ENCODE measurements at places on chromosomes 16 and 17.
A peak's percentile ranks its signal among the peaks of the same experiment; 100 is the strongest.

GRCh38 chr17:83193336-83194185 is 114.2 kb downstream of the METRNL start:
- no peak for DNase-seq

- no peak for DNase-seq
Measured at GRCh38 chr16:17155485-17155884, 315.3 kb downstream of the XYLT1 start.

- peak; percentile 27 for DNase-seq
Measured at GRCh38 chr16:5033256-5034166, at the start of gene NAGPA. NAGPA (minus strand) TSS chr16:5033935; CDS start chr16:5033914, 21 bp downstream.

- DNase-seq: no peak
Measured at GRCh38 chr17:78264590-78264989, 33.2 kb downstream of the TMEM235 start.

DNA sequence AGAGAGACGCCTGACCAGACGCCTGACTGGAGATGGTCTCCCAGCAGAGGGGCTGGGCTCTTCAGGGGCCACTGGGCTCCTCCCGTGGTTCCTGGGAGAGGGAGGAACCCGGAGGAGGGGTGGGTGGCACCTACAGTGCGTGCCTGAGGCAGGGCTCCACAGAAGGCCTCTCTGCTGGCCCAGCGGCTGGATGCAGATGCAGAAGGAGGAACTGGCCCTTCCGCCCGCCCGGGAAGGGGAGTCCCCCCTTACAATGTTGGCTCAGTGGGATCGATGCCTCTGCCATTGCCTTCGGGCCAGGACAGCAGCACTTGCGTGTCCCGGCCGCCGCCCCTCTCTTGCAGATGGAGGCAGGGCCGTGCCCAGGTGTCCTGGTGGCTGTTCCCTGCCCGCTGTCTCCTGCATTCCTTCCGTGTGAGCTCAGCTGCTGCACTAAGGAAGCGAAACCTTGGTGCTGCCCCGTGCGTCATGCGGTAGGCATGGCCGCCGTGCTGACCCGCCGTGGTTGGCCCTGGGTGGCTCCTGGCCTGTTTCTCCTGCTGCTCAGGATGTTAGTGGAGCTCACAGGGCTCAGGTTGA is 15.1 kb downstream of the BAIAP2 start:
- no peak for DNase-seq

GRCh38 chr17:62627904-62628633 is 599 bp downstream of the MRC2 start:
- DNase-seq: no peak

DNA sequence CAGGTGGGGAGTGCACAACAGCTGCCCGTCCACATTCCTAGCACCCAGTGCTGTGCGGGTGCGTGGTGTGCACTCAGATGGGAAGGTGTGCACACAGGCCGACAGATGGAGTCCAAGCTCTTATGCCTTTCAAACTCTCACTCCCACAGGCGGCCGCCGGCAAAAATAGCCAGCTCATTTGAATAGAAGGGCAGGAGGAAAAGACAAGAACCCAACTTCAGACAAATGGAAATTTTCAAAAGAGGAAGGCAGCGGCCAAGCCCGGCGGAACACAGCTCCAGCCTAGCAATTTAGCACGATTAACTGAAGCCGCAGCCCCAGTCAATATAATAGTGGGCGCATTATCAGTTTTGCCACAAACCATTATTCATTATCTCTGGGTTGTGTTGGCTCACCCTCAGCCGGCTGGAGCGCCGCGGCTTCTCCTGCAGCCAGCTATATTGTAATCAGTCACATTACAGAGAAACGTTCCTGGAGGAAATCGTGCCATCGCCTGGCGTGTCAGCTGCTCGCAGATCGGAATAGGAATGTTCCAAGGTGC is 103.9 kb upstream of the SEC14L1 start:
- no peak for DNase-seq

GRCh38 chr16:54389836-54390494 is 103.4 kb upstream of the IRX3 start:
- no peak for DNase-seq

GRCh38 chr17:48134912-48135480 is 27.4 kb downstream of the SNX11 start:
- no peak for DNase-seq

DNA sequence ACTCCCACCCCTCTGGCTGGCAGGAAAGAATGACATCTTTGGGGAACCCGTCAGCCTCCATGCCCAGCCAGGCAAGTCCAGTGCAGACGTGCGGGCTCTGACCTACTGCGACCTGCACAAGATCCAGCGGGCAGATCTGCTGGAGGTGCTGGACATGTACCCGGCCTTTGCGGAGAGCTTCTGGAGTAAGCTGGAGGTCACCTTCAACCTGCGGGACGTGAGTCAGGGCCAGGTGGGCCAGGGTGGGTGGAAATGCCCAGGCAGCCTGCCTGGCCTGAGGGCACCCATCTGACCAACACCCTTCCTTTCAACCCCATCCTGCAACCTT is 8.1 kb upstream of the DCAF7 start:
- DNase-seq: no peak

DNA sequence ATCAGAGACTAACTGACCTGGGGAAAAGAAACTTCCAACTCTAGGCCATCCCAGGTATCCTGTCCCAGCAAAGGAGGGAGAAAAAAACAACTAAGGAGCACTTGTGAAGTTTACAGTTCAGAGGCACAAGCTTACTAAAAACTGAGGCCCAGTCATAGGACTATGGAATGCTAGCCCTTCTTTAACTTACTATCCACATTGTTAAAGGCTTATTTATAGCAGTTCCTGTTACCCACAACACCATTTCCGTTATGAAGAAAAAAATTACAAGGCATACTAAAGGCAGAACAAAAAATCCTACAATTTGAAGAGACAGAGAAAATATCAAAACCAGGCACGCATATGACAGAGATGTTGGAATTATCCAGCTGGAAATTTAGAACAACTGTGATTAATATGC is 159.1 kb downstream of the CDH11 start:
- no peak for DNase-seq

GRCh38 chr17:13777003-13777402 is 175.3 kb upstream of the HS3ST3A1 start:
- DNase-seq: no peak

DNA sequence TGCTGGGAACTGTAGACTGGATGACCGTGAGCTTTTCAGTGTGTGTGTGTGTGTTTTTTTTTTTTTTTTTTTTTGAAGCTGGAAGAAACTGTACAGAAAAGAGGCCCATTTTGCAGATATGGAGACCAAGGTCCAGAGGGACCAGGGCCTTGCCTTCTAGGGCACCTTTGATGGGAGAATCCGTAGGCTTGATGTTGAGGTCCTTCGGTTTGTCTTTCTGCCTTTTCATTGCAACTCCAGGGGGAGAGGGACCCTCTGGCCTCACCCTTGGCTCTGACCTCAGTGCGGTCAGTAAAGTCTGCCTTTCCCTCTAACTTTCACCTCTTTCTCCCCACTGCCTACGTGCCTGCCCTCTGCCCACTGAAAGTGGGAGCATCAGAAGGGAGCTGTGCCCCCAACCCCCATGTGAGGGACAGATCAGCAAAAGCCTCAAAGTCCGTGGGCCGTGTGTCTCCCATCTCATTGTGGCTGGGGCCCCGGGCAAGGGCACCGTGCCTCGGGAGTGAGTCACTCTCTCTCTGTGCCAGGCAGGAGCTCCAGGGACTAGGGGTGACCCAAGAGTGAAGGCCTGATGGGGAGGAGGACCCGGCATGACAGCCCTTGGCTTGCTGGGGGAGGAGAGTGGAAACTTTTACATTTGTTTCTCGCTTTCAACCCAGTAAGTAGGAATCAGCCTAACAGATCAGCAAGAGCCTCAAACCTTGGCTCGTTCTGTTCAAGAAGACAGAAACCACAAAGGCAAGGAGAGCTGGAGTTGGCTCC is 123.6 kb downstream of the CMIP start:
- no peak for DNase-seq

DNA sequence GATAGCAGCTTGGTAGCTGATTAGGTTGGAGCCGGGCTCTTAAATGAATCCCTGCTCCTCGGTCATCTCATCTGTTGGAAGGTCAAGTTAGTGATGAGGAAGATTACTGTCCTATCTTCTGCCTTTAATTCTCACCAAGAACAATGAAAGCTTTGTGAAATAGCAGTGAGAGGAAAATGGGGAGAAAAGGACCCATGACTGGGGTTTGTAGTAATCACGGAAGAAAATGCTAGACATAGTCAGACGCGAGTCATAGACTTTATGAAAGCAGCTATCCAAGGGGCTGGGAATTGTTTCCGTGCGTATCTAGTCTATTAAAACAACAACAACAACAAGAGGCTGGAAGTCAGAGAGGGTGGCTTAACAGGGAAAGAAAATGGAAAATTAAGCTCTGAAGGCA is 18.3 kb downstream of the PIK3R5 start:
- no peak for DNase-seq

DNA sequence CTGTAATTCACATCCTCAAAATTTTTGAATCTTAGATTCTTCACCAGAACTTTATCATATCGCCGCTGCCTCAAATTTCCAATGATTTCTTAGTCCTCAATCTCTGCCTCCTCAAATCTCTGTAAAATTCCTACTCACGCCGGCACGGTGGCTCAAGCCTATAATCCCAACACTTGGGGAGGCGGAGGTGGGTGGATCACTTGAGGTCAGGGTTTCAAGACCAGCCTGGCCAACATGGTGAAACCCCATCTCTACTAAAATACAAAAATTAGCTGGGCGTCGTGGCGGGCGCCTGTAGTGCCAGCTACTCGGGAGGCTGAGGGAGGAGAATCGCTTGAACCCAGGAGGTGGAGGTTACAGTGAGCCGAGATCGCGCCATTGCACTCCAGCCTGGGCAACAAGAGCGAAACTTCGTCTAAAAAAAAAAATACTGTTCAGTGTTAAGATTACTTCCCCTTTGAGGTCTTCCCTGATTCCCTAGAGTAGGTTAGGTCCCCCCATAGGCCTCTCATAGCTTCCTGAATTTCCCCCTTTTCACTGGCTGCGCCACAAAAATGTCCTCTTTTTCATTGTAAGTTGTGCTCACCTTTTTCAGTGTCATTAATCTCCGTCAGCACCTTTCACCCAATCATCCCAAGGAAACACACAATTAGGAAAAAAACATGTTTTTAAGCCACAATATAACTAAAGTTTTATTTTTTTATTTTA is 919 bp upstream of the CBX1 start:
- no peak for DNase-seq

DNA sequence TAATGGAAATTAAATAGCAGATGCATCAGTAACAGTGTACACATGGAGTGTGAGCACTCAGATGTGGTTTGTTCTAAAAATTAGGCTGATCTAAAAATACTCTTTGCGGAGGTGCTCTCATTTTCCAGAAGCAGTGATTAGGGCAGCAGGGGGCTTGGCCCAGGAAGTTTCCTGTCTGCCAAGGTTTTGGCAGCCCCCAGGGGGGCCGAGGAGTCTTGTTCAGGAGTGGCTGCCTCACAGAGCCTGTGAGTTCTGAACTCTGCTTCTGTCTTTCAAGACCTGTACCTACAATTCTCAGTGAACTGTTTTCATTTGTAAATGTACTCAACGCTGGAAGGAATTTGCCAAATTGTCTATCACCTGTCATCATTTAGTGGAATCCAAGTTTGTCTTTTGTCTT is 388.4 kb upstream of the CDH11 start:
- DNase-seq: no peak

- no peak for DNase-seq
Measured at GRCh38 chr17:81992306-81993102, 15.1 kb downstream of the ASPSCR1 start.

- DNase-seq: no peak
Measured at GRCh38 chr16:84455031-84455430, 49.4 kb downstream of the MEAK7 start.

GRCh38 chr17:19335951-19336631 is 26.4 kb downstream of the B9D1 start:
- DNase-seq: no peak

GRCh38 chr17:13329421-13329820 is 272.3 kb downstream of the HS3ST3A1 start:
- DNase-seq: no peak

- DNase-seq: no peak
Measured at GRCh38 chr17:32117399-32117798, 24.9 kb upstream of the RHOT1 start.

DNA sequence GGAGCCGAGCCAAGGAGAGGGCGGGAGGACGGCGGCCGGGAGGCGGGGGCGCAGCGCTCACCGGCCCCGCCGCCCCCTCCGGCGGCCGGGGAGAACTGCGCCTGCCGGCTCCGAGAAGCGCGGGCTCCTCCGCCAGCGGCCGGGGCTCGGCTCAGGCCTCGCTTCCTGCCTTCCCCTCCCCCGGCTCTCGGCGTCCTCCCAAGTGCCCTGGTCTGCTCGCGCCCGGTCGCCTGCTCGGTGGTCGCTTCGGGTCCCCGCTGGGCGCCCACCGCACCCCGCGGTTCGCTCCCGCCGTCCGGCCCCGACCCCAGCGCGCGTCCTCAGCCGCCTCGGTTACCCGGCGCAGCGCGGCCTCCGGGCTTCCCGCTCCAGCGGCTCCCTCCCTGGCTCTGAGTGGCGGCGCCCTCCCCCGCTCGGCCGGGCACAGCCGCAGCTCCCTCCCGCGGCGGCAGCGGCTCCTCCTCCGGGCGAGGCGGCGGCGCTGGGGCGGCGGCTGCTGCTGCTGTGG is 313 bp downstream of the UBTF start:
- no peak for DNase-seq

GRCh38 chr16:49638673-49639610 is 217.0 kb downstream of the ZNF423 start:
- DNase-seq: no peak

GRCh38 chr17:63151941-63152523 is 186.0 kb downstream of the TANC2 start:
- DNase-seq: no peak

DNA sequence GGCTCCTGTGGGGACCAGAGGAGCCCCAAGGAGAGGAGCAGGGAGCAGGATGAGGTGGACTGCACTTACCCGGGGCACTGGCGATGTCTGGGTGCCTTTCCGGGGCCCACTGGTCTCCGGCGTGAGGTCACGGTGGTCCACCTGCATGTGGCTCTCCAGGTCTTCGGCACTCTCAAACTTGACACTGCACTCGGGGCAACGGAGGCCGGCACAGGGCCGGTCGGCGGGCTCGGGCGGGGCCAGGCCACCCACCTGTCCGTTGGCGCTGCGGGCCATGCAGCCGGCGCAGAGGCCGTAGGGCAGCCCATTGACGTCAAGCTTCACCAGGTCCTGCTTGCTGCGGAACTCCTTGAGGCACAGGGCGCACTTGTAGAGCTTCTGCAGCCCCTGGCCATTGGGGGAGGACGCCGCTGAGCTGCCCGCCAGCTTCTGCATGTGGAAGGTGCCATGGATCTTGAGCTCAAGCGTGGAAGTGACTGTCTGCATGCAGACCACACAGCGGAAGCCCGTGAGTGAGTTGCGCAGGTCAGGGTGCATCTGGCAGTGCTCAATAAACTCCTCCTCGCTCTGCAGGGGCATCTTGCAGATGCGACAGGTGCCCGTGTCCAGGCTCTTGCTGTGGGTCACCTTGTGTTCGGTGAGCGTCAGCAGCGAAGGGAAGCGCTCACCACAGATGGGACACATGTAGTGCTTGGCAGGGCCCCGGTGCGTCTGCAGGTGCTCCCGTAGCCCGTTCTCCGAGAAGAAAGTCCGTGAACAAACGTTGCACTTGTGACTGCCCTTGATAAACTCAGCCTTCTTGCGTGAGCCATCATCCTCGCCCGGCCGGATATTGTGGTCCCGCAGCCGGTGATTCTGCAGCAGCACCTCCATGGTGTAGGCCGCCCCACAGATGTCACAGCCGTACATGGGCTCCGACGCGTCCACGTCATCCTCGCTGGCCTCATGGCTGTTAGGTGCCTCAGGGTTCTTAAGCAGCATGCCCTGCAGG is 220.0 kb downstream of the ZNF423 start:
- no peak for DNase-seq
